ENCODE measurements at places on chromosomes 1 and 21. TPM values are rescaled to one million over a fixed set of nuclear protein-coding genes. Genes with fewer than 3 reads are reported as not detected.

GRCh38 chr1:3777078-3777547 lies 4.6 kb downstream of the SMIM1 start:
- no peak for DNase-seq

GRCh38 chr1:67685067-67685557 lies at the start of gene GADD45A:
TSS of gene GADD45A (plus strand) at chr1:67685201. CDS start at chr1:67685495, 294 bp downstream.
- DNase-seq, result peak; percentile 95

- DNase-seq, result peak; percentile 94
Measured at GRCh38 chr1:172818841-172819527, 160.1 kb downstream of the FASLG start.

DNA sequence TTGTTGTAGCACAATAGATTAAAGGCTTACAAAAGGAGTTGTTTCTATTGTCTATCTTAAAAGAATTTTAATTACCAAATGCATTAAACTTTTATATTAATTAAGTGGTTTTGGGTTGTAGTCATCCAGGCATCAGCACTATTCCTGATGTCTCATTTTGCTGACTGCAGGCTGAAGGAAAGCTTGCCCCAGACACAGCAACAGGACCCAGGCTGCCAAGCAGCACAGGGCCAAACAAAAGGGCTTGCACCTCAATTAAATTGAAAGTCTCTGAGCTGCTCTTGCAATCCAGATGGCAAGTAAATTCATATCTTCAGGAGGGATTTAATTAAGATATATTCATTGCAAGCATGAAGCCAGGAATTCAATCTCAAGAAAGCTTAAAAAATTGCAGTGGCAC lies 80.7 kb upstream of the CHODL start:
- DNase-seq, result no peak

DNA sequence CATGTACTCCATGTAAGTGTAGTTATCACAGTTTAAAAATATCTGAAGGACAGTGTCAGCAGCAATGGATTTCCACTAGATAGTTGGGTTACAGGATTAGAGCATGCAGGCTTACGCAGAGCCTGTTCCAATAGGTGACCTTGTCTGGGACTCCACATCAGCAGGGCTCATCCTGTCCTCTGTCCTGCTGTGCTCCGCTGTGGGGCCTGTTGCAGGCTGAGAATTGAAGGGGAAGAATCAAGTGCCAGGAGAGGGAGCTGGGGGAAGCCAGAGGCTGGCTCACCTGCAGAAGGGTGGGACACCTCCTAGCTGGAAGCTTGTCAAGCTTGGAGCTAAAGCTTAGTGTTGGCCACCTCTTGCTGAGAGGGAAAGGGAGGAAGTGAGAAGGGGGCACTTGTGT lies 62.8 kb downstream of the XCL2 start:
- no peak for DNase-seq

Gene CD164L2
- polyA plus RNA-seq, result not detected

DNA sequence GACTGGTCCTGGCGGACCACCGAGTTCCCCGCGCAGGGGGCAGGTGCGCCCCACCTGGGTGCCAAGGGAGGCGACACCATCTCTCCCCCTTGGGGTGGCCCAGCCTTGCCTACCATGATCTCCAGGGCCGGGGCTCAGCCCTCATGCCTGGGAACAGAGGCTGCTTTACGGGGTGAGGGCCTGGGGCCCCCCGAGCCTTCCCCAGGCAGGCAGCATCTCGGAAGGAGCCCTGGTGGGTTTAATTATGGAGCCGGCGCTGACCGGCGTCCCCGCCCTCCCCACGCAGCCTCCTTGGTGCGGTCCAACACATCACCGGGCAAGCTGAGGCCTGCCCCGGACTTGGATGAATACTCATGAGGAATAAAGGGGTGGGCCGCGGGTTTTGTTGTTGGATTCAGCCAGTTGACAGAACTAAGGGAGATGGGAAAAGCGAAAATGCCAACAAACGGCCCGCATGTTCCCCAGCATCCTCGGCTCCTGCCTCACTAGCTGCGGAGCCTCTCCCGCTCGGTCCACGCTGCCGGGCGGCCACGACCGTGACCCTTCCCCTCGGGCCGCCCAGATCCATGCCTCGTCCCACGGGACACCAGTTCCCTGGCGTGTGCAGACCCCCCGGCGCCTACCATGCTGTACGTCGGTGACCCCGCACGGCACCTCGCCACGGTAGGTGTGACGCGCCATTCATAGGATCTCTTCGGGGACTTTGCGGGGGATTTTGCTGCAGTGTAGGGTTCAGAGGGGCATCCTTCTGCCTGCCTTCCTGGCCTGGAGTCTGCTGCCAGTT lies 38.2 kb downstream of the TP73 start:
- no peak for DNase-seq

Gene PIGC
- 15.4 TPM for polyA plus RNA-seq

Gene PDE4DIP
- polyA plus RNA-seq, result 18.4 TPM

Gene ANXA9
- 0.09 TPM for polyA plus RNA-seq

DNA sequence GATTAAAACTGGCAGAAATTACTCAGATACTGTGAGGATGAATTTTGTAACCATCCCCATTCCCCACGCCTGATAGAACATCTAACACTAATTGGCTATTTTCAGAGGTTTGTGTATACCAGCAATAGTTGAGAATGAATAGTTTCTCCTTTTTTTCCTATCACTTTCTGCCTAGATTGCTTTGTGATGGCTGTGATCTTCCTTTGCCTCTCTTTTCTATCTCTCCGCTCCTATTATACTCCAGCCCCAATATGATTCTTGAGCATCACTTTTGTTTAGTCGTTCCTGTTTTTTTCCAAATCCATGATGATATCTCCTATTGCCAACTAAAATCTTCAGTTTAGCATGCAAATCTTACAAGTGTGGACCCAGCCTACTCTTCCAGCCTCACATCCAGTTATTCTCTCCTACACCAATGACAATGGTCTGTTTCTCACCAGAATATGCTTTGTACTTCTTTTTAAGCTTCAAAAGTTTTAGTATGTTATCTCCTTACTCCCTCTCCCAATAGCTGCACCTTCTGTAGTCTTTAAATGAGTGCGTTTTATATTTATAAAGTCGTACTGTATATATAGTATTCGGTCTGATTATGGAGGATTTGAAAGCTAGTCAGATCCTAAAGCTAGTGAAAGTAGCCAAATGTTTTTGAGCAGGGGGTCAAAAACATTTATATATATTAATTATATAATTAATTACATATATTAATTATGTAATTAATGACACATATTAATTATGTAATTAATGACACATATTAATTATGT lies 25.2 kb downstream of the MAGI3 start:
- no peak for DNase-seq

Gene FCRL3
- 220 TPM for polyA plus RNA-seq

DNA sequence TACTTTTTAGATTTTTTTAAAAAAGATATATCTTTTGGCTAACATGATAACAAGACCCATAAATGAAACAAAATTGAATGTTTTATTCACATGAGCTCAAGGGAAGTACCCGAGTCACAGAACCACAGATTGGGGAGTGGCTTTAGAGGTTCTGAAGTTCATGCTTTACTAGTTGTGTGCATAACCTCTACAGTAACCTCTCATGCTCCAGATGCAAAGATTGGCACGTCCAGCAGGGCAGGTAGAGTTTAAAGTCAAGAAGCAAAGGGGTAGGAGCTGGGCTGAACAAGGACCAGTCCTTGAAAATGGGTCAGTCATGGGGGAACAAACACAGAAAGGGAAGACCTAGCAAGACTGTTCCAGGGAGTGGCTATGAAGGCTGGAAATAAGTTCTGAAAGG lies 109.6 kb downstream of the RNF220 start:
- no peak for DNase-seq

DNA sequence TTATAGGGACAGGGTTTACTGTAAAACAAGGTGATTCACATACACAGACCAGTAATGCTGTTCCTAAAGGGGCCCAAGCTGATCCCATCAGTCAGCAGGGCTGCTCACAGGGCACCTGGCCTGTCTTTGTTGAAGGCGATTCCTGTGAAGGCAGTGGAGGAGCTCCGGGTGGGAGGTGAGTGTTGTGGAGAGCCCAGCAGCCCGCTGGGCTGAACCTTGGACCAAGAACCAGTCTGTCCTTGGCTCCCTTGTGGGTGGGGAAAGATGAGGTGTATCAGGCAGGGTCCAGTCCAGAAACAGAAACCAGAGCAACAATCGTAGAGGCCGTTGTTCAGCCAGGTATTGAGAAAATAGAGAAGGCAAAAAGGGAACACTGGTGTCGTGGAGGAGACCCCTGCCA lies 12.5 kb downstream of the PDXK start:
- no peak for DNase-seq

DNA sequence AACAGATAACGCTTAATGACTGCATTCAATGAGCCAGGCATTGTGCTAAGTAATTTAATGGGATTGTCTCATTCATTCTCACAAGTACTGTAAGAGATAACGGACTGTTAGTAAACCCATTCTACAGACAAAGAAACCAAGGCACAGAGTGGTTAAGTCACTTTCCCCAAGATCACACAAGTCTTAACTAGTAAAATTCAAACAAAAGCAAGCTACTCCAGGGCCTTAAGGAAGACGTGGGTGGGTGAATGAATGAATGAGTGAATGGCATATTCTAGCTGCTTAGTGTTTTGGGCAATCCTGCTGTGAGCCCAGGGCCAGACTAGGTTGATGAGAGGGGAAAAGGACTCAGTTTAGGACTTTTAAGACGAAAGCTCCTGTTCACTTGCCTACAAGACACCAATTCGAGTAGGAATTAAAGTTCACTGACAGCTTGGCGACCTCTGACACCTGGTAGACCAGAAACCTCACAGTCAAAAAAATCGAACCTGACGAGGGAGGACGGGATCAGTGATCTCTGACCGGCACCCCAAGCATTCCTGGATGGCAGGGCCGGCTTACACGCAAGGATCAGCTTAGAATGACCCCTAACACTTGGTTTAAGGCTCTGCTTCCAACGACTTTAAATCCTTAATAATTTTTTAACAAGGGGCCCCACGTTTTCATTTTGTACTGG lies 557 bp downstream of the EMC1 start:
- DNase-seq, result no peak

Gene OR2T35
- not detected for polyA plus RNA-seq

Gene FMO5
- polyA plus RNA-seq, result 11.8 TPM

GRCh38 chr1:151841141-151841540 lies 1.5 kb upstream of the C2CD4D start:
- no peak for DNase-seq

- no peak for DNase-seq
Measured at GRCh38 chr1:53557369-53557768, 98.2 kb downstream of the DMRTB1 start.

Gene PDC
- polyA plus RNA-seq, result not detected

Gene C8A
- not detected for polyA plus RNA-seq

DNA sequence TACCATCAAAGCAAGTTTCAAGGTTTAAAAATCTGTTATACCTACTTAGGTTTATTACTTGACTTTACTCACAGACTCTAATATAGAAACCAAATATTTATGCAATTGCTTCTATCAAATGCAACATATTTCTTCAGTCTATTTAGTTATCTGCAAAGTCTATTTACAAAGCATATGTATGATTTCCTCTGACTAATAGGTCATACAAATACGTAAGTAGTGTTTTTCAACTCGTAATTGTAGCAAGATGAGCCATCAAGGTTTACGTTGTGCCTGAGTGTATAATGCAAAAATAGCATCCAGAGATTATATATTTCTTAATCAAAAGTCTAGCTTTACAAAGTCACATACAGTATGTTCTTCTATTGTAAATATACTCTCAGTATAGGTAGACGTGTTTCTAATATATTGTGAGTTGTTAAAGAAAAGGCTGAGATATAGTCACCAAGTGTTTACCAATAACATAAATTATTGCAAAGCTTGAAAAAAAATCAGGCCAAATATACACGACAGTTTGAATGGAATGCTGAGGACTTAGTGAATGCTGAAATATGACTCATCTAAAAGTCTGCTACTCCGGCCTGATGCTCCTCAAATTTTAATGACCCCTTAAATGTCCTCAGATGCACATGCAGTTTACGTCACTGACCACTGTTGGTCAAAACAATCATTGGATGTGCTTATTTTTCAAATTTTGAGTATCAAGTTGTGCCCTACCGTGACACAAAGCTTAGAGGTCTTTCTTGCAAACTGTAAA lies 48.4 kb downstream of the ADAMTS5 start:
- DNase-seq, result no peak

DNA sequence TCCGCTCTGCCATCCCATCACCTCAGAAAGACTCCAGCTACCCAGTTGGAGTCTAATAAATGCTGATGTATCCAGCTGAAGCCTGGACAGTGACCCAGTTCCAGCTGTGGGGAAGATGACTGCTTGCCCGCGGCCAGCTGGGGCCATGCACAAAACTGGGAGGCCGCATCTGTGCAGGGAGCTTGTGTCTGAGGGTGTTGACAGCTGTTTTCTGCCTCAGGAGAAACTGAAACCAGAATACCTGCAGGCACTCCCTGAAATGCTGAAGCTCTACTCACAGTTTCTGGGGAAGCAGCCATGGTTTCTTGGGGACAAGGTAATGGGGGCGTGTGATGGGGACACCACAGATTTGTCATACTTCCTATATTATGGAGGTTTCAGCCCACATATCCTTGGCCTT lies 3.2 kb downstream of the GSTM2 start:
- DNase-seq, result no peak

DNA sequence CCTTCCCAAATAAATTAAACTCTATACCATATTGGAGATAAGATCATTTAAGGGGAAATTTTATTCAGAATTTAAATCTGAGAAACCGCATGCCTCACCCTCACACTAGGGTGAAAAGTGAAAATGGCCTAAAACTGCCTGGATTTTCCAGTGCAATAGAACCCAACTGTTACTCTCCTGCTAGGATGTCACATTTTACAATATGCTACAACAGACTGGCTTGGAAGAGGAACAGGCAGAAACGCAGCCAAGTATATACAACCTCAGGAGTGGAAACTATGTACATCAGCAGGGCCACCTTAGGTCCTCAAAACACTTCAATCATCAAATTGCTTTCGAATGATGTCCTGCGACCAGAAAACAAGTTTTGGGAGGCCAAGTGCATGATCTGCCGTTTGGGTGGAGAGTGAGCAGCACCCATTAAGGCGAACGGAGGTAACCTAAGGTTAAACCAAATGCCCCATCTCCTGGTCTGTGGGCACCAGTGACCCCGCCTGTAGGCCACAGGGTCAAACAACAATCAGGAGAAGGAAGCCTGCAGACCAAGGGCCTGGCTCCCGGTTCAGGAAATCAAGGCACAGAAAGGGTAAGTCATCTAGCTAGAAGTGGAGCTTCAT lies 4.9 kb downstream of the RCAN1 start:
- no peak for DNase-seq

DNA sequence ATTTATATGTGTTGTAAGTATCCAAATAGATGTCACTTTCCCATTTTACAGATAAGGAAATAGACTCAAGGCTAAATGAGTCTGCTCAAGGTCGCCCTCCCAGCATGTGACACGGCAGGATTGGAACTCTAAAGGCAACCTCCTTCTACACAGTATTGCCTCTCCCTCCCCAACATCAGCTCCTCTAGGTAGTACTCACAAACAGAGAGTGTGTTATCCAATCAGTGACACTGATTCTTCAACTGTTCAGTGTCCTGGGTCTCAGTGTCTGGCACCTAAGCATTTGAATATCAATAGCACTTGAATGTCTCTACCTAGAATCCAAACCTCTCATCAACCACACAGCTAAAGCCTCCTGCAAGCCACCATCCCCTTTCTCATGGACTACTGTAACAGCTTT lies 87.1 kb downstream of the DAB1 start:
- DNase-seq, result no peak

Gene SGIP1
- not detected for polyA plus RNA-seq

Gene GNG12
- not detected for polyA plus RNA-seq

Gene SEMA4A
- 15.5 TPM for polyA plus RNA-seq

All from B cell (primary cell).